ENCODE measurements at places on chromosomes 16 and 17.

GRCh38 chr17:79023886-79024771 lies at the start of gene C1QTNF1:
Gene C1QTNF1 (plus strand): TSS chr17:79024169. CDS start chr17:79043969, 19,800 bp downstream.
- peak; percentile 77 for DNase-seq

- DNase-seq, result no peak
Observed at GRCh38 chr17:78669975-78670518, 92.9 kb upstream of the DNAH17 start.

DNA sequence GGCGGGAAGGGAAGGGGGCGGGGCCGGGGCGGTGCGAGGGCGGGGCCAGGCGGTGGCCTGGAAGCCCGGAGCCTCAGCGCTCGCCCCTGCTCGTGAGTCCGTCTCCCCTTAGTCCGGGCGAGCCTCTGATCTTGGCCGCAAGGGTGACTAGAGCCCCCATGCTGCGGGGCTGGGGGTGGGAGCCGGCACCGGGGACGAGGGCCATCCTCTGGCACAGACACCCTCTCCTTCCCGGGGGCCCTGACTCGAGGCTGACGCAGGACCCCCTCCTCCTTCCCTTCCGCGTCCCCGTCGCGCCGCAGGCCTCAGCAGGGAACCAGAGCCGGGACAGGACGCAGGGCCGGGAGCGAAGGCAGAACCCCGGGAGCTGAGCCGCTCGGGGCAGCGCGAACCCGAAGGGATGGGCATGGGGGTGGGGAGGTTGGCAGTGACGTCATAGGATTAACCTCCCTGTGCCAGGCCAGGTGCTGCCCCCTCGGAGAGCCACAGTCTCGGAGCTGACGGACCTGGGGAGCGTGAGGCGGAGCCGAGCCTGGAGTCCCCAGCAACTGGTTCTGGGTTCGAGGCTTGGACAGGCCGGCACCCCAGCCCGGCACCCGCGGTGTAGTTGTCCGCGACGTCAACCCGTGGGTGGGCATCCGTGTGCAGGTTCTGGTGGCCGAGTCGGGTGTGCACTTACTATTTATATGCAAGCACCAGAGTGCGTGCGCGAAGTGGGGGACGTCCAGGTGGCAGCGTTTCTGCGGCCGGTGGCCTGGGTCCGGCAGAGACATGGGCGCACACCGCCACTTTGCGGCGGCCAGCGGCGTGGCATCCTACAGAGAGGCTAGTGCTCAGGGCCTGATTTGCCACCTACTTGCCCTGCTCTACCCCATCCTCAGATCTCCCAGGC lies 503 bp upstream of the PLCD3 start:
- peak; percentile 77 for DNase-seq

DNA sequence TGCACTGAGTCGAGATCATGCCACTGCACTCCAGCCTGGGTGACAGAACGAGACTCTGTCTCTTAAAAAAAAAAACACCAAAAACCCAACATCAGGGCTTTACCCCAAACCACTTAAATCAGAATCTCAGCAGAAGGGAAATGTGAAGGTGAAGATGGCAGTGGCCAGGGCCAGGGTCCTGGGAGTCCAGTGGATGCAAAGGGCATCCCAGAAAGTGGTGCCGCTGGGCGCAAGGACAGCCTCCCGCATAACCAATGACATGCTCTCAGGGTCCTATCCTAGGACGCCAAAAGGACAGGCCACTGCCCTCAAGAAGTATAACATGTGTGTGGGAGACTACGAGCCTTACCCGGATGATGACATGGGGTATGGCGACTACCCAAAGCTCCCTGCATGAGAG lies 7.9 kb downstream of the TUBD1 start:
- DNase-seq, result no peak

DNA sequence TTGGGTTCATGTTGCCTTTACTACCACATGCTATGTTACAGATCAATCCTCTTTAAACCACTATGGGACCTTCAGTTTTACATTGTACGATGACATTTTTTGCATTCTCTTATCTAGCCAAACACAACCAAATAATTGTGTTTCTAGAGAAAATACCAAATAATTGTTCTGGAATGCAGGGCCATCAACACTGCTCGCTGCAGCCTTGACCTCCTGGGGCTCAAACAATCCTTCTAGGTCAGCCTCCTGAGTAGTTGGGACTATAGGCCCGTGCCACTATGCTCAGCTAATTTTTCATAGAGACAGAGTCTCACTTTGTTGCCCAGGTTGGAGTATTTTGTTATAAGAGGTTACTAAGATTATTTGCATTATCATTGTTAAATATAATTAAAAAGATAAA lies 237.5 kb upstream of the PMFBP1 start:
- no peak for DNase-seq

- DNase-seq, result no peak
Observed at GRCh38 chr17:29197516-29198272, 17.5 kb upstream of the MYO18A start.

- DNase-seq, result no peak
Observed at GRCh38 chr17:1707107-1707506, 3.1 kb downstream of the TLCD2 start.

DNA sequence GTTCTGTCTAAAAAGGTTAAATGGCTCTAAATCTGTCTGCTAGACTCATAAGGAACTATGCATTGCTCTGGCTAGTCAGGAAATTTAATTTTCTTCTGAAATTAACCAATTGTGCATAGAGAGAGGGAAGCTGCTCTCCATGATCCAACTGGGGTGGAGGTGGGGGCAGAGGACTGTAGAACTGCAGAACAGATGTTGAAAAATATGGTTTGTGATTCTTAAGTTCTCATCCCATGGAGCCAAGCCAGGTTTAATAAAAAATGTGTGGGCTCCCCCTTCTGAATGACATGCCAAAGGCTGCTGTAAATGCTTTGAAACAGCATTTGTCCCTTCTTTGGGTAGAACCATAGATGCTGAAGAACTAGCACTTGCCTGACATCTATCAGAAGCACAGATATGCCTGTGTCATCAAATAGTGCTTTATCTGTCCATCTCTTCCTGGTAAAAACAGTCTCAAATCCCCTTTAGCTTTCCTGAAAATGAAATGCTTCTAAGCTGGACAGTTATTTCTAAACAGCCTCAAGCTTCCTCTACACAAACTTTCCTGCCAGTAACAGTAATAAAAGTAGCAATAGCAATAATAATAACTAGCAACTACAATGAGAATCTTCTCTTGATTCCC lies 221.4 kb downstream of the CDH8 start:
- DNase-seq, result no peak

DNA sequence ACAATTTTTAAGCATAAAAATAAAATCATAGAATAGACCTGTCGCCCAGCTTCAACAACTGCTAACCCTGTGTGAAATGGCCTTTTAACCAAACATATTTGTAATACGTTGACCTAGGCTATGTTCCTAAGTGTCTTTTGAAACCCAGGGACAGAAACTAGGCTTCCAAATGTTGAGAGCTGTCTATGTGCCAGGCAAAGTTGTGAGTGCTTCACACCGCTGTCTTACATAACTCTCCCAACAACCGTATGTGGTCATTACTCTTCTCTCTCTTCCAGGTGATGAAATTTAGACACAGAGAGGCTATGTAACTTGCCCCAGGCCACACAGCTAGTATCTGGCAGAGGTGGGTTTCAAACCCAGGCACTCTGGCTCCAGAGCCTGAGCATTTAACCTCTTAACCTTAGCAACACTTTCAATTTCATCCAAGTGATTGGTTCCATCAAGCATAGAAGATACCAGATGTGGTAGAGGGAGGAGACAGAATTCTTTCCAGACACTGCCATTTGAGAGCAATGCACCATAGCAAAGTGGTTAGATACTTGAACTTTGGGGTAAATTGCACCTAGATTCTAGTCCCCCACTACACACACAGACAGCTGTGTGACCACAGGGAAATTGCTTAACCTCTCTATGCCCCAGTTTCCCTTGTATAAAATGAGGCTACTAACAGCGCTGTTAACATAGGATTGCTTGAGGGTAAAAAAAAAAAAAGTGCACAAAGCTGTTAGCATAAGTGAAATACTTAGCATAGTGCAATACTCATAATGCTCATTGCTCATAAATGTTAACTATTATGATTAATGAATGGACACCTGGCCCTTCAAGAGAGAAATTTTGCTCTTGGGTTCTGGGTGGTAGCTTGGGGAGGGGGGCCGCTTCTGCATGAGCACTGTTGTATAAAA lies 160.6 kb downstream of the IRX3 start:
- DNase-seq, result no peak

- DNase-seq, result no peak
Observed at GRCh38 chr16:51113236-51114125, 37.6 kb downstream of the SALL1 start.

GRCh38 chr17:64226132-64226531 lies 36.9 kb downstream of the TEX2 start:
- DNase-seq, result no peak

- no peak for DNase-seq
Observed at GRCh38 chr17:69314246-69315065, 12.5 kb downstream of the ABCA5 start.

DNA sequence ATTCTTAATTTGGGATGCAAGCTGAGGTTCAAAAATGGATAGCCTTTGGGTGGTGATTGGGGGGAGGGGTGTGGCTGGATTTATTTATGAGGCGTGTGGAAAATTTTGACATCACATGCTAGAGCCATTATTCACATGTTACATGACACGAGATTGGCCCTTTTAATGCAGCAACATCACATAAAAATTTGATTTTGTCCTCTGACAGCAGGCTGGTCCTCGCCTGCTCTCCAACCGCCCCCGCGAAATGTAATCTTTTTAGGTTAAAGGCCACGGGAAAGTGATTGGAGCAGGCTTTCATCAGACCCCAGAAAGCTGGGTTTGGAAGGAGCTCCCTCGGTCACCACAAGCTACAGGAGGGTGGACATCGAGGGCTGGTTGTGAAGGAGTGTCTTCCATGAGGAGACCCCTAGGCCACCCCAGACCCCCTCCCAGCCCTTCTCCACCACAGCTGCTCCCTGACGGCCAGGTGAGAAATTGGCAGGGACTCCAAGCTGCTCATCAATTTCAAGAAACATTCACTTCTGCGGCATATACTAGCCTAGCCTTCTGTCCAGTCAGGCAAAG lies 502.7 kb upstream of the PSMD7 start:
- no peak for DNase-seq
